ENCODE measurements at places on chromosomes 3 and 15. TPM values are rescaled to one million over a fixed set of nuclear protein-coding genes. Genes with fewer than 3 reads are reported as not detected.

Gene POLR2M
- total RNA-seq, result 59.8 TPM

Gene NEDD4
- 96.6 TPM for total RNA-seq

Gene RFT1
- 27.4 TPM for total RNA-seq

Gene TATDN2
- total RNA-seq, result 32.5 TPM

Gene LRRC15
- total RNA-seq, result 0.25 TPM

Gene UBA7
- 0.37 TPM for total RNA-seq

Gene LRRC49
- 4.1 TPM for total RNA-seq

Gene CADM2
- total RNA-seq, result 0.27 TPM

Gene GPR87
- 2.2 TPM for total RNA-seq

Gene LYZL4
- total RNA-seq, result not detected

Gene LIPH
- 5.1 TPM for total RNA-seq

Gene GOLGA6A
- total RNA-seq, result 0.32 TPM

Gene CFAP44
- 1.5 TPM for total RNA-seq

Gene APOD
- 1.2 TPM for total RNA-seq

Gene MYRIP
- total RNA-seq, result not detected

Gene CCNB2
- total RNA-seq, result 93.0 TPM

Gene UPK1B
- total RNA-seq, result 11.8 TPM

Gene AMOTL2
- 52.1 TPM for total RNA-seq

Gene CAMK1
- 16.4 TPM for total RNA-seq

Gene TEX55
- total RNA-seq, result not detected

Gene DUOX2
- total RNA-seq, result 0.04 TPM

Gene FBLN2
- total RNA-seq, result 2.1 TPM

Gene STXBP5L
- not detected for total RNA-seq

Gene IP6K1
- 23.7 TPM for total RNA-seq

Gene CYP8B1
- total RNA-seq, result not detected

Gene SHF
- total RNA-seq, result 0.66 TPM

Gene SLCO2A1
- 0.38 TPM for total RNA-seq

Gene SLC6A6
- 81.0 TPM for total RNA-seq

Gene CCDC39
- not detected for total RNA-seq

Gene CSTA
- 1.5 TPM for total RNA-seq

Gene CYP1A2
- total RNA-seq, result not detected

Gene OXTR
- total RNA-seq, result 8.9 TPM

Gene GRK7
- not detected for total RNA-seq

Gene GP9
- total RNA-seq, result not detected

Gene ZBTB11
- 10.9 TPM for total RNA-seq

Gene MCTP2
- total RNA-seq, result not detected
